ENCODE measurements at places on chromosomes 11 and 22.

DNA sequence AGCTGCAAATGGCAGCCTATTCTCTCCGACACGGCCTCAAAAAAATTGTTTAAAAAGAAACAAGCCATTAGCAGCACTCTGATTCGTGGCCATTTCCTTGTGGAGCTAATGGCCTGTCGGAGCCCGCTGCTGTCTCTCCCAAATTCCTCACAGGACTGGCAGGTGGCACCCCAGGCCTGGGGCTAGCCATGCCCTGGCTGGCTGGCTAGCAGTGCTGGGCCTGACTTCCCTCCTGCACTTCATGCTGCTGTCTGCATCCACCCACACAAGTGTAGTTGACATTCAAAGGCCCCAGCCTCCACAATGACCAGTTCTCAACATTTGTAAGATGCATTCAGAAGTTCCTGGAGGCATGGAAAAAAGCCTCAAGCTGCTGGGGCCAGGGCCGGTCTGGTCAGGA lies 61.5 kb downstream of the SMCO4 start:
- DNase-seq, result no peak

DNA sequence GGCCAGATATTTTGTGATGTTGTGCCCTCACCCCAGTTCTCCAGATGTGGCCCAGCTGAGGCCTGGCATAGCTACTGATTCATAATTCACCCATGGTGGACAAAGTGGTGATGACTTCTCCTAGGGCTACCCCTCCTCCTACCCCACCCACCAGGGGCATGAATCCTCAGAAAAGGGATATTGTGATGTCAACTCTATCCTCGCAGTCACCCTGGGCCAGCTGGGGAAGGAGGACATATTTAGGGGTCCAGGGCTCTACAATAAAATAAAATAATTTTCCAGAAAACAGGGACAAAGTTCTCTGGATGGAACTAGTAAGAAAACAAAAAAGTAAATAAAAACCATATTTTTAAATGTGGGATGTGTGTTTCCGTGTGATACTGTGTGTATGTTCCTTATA lies at the start of gene UBQLNL:
TSS of gene UBQLNL (minus strand) at position 101 of the 400 bp plus-strand sequence. CDS start 258 bp downstream, outside the sequence.
- no peak for DNase-seq

- DNase-seq, result no peak
Observed at GRCh38 chr11:44829838-44830237, 103.1 kb downstream of the TSPAN18 start.

GRCh38 chr11:130915603-130916237 lies 559 bp downstream of the SNX19 start:
- DNase-seq, result no peak
